ENCODE measurements at places on chromosomes 3 and 15.

- no peak for DNase-seq
Measured at GRCh38 chr3:167787440-167787839, 51.9 kb downstream of the SERPINI1 start.

DNA sequence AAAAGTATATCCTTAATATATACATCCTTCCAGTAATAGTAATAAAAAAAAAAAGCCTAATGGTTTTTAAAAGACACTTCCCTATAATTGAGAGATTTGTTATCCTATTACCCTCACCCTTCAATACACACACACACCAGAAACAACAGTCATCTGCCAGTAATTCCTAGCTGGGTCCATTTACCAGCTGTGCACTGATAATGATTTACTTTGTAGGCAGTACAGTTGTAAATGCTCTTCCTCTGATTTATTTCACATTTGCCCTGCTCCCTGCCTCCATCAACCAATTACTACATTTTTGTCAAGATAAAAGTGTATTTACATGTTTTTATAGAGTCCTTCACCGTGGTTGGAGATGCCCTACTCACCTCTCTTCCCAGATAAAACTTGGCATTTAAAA is 12.4 kb downstream of the TPM1 start:
- peak; percentile 31 for DNase-seq

- no peak for DNase-seq
Measured at GRCh38 chr15:61996056-61996635, 64.1 kb downstream of the VPS13C start.

DNA sequence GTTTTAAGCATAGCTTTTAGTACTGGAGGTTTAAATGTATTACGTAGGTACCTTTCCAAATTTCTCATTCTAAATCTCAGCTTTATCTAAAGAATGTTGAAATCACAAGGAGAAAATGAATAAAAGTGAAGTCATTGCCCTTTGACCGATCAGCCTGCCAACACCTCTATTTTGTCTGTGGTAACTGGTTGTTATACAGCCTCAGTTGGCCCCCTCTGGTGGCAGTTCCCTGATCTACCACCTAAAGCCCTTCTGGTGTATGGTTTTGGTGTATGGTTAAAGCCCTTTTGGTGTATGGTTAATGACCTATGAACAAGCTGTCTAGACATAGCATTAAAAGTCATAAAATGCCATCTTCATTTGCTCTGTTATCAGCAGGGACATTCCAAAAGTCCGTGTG is 378.2 kb upstream of the AZI2 start:
- peak; percentile 46 for DNase-seq

- no peak for DNase-seq
Measured at GRCh38 chr3:195907684-195907933, 742 bp downstream of the TNK2 start.

GRCh38 chr3:126166009-126166408 is 14.4 kb downstream of the ALDH1L1 start:
- DNase-seq, result no peak

- no peak for DNase-seq
Measured at GRCh38 chr15:35514759-35515158, 31.2 kb downstream of the DPH6 start.

Measured in astrocyte of the hippocampus (primary cell).